Hematopoietic multipotent progenitor cell treated with erythropoietin and hydrocortisone succinate and interleukin-3 and kit ligand, for 15 days (in vitro differentiated cells): ENCODE measurements at places on chromosomes 4 and X.

DNA sequence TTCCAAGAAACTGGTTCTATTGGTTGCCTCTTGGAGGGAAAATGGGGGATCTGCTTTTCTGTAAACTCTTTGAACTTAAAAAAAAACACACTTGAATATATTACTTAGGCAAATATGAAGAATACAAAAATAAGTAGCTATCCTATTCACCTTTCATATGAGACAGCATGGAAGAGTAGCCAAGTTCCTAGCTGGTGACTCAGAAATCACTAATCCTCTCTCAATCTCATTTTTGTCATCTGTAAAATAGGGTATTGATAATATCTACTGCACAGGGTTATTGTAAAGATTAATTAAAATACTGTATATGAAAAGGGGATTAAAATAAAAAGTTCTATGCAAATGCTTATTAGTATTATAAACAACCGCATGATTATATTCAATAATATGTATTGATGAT lies 12.7 kb downstream of the MGARP start:
- no peak for DNase-seq

- no peak for DNase-seq
Observed at GRCh38 chr4:37812713-37813112, 13.8 kb upstream of the PGM2 start.

DNA sequence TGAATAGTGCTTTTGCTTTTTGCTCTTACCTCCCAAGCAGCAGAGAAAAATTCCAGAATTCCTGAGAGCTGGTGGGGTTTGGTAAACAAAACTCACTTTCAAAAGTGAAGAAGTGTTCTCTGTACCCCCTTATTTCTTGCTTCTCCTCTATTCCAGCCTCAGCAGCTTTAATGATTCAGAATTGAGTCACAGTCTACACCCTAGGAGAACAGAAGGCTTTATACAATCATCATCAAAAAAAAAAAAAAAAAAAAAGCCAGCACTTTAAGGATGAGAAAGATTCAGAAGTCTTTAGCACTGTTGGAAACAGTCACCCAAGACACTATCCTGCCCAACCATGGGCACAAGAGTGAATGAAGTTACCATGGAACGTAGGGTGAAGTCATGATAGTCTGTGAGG lies 1583.1 kb upstream of the PCDH10 start:
- no peak for DNase-seq

DNA sequence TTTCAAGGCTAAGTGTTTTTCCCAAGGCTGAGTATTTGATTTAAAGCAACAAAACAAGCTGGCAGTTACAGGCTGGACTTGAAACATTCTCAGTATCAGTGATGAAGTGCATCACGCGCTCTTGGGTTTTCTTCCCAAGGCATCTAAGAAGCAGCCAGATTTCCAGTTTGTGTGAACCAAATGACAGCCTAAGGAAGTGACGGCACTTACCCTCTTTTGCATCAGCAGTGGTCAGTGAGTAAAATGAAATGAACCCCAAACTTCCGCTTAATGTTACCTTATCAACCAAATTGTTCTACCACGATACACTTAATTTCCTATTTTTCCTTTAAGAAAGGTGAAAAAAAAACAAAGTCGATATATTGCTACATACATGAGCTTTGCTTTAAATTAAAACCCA lies 15.8 kb upstream of the GYPE start:
- DNase-seq, result no peak

GRCh38 chr4:110278127-110278526 lies 79.7 kb upstream of the ELOVL6 start:
- DNase-seq, result no peak
